ENCODE measurements at places on chromosomes 13 and 19.

DNA sequence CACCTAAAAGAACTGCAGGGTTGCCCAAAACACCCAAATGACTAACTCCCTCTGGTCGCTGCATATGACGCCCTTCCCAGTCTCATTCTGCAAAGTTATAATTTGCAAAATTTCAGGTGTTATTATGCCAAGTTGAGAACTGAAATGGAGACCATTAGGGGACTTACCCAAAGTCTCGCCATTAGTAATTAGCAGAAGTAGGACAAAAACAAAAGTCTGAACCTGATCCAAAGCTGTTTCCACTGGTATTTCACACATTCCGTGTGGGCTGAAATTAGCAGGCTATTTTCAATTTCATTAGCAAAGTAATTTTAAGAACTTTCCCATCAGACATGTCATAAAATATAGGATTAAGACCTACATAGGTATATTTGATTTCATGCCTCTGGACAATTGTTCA lies 6.8 kb downstream of the RUBCNL start:
- no peak for DNase-seq

GRCh38 chr19:3114018-3114726 lies 20.0 kb downstream of the GNA11 start:
- DNase-seq: no peak

GRCh38 chr19:19956434-19957075 lies 55.8 kb downstream of the ZNF93 start:
- no peak for DNase-seq

GRCh38 chr19:18194554-18195238 lies 1.7 kb downstream of the MPV17L2 start:
- no peak for DNase-seq

- DNase-seq: no peak
These were observed 8.1 kb upstream of the MUC16 start for GRCh38 chr19:9018163-9018875.

DNA sequence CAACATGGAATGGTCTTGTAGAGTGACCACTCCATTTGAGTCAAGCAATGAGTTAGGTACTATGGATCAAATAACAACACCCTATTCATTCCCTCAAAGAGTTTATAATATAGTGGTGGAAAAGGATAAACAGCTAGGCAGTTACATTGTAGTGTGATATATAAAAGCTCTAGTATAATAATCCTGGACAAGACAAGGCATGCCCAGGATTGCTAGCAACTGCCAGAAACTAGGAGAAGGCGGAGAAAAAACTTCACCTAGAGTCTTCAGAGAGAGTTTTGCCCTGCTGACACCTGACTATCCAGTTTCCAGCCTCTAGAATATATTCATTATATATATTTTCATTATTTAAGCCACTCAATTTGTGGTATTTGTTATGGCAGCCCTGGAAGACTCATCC lies 530.6 kb downstream of the KLF12 start:
- DNase-seq: no peak

- DNase-seq: no peak
These were observed 38.0 kb downstream of the KCTD4 start for GRCh38 chr13:45162821-45163220.
